ENCODE measurements at places on chromosomes 6 and 20.
A peak's percentile ranks its signal among the peaks of the same experiment; 100 is the strongest.

DNA sequence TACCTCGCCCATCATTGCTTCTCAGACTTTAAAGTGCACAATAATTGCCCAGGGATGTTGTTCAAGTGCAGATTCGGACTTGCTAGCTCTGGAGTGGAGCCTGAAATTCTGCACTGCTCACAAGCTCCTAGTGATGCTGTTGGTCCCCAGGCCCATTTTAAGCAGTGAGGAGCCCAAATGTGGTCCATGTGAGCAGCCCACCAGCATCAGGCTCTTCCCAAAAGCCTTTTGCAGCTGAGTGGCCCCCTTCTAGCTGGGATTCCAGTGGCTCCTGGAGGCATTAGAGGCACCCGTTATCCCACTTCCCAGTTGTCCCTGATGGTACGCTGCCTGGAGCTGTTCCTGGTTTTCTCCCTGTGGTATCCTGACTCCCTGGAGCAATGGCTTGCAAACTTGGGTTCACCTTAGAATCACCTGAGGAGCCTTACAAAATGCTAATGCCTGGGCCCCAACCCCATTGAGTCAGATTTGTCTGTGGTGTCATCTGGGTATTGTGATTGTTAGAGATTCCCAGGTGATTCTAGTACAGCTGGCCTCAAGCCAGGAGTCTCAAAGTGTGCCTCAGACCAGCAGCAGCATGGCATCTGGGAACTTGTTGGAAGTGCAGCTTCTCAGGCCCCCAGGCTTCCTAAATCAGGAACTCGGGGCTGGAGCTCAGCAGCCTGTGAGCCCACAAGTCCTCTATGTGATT, 186.9 kb upstream of the SLC24A3 start:
- DNase-seq, result no peak

- no peak for DNase-seq
Measured at GRCh38 chr20:16212790-16213189, 360.5 kb downstream of the KIF16B start.

DNA sequence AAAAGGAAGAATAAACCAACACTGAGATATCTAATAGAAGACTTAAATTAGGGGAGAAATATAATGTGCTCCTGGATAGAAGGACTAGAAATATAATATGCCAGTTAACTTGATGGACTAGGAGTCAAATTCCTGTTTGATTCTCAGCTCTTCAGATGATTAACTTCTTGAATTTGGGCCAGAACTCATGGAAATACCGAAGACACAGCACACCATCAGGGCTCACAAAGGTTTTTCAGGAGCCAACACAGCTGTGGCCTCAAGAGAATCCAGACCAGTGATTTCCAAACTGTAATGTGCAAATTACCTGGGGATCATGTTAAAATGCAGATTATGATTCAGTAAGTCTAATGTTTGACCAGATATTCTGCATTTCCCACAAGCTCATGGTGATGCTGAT, 33.8 kb upstream of the LRRC1 start:
- DNase-seq, result no peak

DNA sequence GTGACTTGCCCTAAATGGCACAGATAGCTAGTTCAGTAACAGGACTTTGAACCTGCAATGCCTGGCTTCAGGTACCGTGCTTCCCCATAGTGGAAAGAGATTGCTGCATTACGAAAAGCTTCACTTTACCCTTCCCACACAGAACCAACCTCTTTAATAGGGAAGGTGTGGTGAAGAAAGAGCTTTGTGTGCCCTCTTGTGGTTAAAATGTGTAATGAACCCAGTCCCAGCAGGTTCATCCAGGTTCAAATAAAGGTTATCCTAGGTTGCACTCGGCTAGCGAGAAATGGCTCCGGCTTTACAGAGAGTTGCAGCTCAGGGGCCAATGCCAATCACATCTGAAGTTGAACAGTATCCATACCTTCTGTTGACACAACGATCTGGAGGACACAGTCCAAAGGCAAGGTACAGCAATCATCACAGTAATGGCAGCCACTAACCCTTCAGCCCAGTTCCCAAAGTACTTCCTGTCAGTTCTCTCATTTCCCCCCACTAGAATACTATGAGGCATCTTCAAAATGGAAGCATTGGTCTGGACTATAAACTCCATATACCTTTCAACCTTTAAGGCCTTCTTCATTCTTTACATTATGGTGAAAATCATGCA, 3.0 kb downstream of the DEFB115 start:
- DNase-seq, result peak; percentile 46

DNA sequence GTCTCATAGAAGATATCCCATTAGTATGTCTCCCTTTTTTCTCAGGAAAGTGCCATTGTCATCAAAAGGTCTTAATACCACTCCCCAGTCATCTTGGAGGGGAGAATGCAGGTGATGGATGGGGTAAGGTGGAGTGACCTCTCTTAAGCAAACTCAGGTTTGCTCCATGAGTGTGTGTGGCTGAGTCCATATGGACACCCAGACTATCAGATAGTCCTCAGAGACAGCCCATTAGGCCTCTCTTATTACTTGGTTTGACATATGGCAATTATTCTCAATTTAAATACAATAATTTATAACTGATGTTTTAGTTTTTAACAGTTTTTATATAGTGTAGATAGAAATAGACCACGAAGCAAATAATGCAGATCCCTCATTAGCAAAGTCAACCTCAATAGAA, 23.2 kb downstream of the LAMA4 start:
- no peak for DNase-seq

DNA sequence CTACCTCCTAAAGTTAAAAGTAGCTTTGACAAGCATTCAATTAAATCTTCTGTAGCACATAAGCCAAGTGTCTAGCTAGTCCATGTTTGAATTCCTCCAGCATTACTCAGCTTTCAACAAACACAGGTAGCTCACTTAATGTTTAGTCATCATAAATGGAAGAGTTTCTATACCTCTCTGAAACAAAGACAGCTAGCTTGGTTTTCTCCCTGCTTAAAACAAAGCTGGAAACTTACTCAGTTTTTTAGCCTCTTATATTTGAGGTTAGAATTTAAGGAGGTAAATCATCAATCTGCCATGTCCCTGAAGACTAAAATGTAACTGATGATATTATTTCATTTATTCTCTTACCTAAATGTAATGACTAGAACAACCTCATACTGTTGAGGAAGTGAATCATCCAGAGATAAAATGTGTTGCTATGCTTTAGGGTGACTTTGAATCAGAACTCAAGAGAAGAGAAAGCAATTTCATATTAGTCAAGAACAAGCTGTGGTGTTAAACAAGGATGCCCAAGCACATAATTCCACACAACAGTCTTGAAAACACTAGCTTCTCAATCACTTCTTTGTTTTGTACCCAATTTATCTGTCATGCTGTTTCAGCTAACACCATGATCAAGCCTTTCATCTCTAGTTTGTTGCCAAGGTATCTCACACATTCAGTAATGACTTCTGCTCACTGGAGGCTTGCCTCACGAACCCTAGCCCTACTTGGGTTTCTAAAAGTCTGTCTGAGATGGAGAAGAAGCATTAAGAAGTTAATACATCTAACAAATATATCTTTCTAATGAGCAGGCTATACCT, 251.9 kb downstream of the EPM2A start:
- DNase-seq, result no peak

DNA sequence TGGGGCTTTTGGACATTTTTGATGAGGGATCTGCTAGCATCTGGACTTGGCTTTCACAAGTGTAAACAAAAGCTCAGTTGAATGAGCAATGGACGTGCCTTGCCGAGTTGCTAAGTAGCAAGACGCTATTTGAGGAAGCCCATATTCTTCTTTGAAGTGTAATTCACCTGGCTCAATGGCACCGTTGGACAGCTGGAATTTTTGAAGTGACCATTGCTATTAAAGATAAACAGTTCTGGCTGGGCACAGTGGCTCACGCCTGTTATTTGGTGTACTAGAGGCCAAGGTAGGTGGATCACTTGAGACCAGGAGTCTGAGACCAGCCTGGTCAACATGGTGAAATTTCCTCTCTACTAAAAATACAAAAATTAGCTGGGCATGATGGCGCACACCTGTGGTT, 88.8 kb upstream of the SOX4 start:
- no peak for DNase-seq

GRCh38 chr6:143553337-143553736, 41.8 kb upstream of the FUCA2 start:
- no peak for DNase-seq

- DNase-seq, result no peak
Measured at GRCh38 chr6:97687916-97688315, 404.9 kb upstream of the MMS22L start.

DNA sequence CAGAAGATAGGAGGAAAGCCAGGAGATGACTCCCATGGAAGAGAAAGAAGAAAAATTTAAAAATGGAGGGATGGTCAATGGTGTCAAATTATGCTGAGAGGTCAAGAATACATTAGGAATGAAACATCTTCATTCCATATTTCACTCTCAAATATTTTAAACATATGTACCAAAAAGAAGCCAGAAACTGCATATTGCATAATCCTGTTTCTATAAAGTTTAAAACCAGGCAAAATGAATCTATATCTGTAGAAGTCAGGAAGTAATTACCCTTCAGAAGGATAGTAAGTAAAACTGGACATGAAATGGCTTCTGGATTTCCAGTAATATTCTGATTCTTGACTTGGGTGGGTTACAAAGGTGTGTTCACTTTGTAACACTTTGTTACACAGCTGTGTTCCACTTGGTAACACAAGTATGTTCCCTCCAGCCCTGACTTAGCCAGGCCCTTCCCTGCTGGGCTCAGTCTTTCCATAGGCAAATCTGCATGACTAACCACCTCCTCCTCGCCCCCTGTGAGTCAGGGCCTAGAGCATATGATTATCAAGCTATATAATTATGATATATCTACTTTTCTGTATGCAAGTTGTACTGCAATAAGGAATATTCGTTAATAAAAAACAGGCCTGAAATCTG, 20.2 kb upstream of the C6orf141 start:
- no peak for DNase-seq

DNA sequence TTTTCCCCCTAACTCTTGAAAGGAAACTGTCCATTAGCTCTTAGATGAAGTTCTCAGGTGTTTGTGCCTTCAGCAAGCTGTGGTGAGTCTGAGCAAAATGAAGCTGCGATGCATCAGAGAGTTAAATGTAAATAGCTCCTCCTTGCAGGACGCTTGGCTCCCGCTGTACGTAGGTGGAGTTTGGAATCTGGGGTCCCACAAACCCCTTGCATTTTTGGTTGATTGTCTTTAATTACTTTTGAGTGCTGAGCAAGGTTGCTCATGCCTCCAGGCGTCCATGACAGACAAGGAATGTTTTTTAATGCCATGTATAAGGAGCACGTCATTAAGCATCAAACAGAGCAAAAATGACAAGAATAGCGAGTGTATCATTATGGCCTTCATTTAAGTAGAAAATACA, 300.5 kb downstream of the TFAP2C start:
- no peak for DNase-seq

- DNase-seq, result no peak
Measured at GRCh38 chr6:71250099-71250602, 38.5 kb upstream of the OGFRL1 start.

- peak; percentile 11 for DNase-seq
Measured at GRCh38 chr20:47304287-47304686, 52.2 kb downstream of the ZMYND8 start.

- peak; percentile 54 for DNase-seq
Measured at GRCh38 chr6:109465772-109466171, 10.2 kb upstream of the MICAL1 start.

DNA sequence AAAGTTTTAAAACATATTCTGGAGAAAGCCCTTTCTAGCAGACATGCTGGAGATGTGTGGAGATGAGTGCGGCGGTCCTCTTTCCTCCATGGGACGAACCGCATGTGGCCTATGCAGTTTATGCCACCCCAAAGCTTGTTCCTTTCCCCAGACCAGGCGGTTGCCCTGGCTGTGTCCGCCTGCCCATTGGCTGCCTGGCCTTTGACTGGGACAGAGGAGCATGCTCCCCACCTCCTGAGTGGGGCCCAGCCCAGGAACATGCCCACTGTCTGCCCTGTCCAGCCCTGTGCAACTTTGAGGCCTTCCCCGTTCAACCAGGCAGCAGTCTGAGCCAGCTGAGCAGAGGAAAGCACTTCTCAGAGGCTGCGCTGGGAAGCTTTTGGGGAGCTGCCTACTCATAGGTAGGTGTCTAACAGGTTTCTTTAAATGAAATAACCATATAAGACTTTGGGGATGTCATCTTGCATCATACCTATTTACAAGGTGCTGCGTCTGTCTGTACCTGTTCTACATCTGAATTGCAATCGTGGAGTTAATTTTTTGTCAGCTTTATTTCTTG, 20.6 kb downstream of the FOXC1 start:
- no peak for DNase-seq

- no peak for DNase-seq
Measured at GRCh38 chr6:157488058-157488457, 107.1 kb downstream of the ZDHHC14 start.

GRCh38 chr6:25359191-25359861, 80.2 kb downstream of the CARMIL1 start:
- no peak for DNase-seq

DNA sequence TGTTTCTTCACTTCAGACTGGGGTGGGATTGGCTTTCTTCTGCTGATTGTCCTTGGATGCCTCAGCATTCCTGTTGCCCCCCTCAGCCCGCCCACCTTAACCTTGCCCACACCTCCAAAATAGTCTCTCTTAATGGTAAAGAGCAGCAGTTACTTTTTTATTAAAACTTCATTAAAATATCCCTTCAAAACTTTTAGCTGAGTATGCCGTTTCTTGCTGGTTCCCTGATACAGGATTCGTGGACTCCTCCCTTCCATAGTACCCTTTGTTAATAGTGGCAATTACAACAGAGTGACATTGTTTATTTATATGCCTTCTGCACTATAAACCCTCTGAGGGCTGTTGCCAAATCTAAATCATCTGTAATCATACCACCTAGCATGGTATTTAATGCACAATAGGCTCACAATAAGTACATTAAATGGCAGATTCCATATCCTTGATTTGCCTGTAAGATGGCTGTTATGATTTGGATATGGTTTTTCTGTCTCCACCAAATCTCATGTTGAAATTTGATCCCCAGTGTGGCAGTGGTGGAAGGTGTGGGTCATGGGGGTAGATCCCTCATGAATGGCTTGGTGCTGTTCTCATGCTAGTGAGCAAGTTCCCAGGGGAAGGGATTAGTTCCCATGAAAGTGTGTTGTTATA, 3.5 kb upstream of the MOCS1 start:
- DNase-seq, result peak; percentile 63

GRCh38 chr6:56906752-56907151, 48.2 kb upstream of the BEND6 start:
- DNase-seq, result no peak

DNA sequence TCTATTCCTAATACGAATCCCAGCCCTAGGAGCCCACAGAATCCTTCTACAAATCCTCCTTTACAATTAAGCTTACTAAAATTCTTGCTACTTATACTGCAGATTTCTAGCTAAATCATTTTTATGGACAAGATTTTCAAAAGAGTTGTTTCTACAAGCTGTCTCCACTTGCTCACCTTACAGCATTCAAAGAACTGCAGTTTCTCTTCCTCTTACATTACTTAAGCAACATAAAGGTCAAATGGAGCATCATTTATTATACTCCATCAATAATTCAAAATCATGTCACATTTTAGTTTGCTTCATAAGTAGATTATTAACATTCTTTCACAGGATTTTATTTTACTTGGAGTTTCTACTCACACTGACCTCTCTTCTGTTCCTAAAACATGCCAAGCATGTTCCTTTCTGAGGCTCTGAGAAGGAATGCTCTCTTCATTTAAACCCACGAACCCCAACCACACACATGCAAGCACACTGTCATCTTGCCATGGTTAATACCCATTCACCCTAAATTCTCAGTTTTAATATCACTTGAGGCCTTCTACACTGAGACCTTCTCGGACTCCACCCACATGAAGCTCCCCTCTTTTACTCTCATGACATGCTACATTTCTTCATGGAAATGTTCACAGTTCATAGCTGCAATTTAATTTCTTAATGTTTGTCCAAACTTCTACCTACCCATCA, 388.2 kb downstream of the TBC1D32 start:
- no peak for DNase-seq

- no peak for DNase-seq
Measured at GRCh38 chr6:160260367-160260766, 1.7 kb upstream of the SLC22A2 start.

All from NCI-H1105 treated with DMSO at 0.1 percent for 48 hours (cell line).